ENCODE measurements at places on chromosomes 2 and 18.

GRCh38 chr2:26043862-26044696, 10.2 kb downstream of the RAB10 start:
- no peak for DNase-seq

GRCh38 chr2:120548627-120549608, 186.8 kb upstream of the GLI2 start:
- DNase-seq = no peak

GRCh38 chr2:69893684-69894551, at the start of gene SNRNP27:
Gene SNRNP27 (plus strand): TSS chr2:69893956. CDS start chr2:69893985, 29 bp downstream.
- no peak for DNase-seq

DNA sequence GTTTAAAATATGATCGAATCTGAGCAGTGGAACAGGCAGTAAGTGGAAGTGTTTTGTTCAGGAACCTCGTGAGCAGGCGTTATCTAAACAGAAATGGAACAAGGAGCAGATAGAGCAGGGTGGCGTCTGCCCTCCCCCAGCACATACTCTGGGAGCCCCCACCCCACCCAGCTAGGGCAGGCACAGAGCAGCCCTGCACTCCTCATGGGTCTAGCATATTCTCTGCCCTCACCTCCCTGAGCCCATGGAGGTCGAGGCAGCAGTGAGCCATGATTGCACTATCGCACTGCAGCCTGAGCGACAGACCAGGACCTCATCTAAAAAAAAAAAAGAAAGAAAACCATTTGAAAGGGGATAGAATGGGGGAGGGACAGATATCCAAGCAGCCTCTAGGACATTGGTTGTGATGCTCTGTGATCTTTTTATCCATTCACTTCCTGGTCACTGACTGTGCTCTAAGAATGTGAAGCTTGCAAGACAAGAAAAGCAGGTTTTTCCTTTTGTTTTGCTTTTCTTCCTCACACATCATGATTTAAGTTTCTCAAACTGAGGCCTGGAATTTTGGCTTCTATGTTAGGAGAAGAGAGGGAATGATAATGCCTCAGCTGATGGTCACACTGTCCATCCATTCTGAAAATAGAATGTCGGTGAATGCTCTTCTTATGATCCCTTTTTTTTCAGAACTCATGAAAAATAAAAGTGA, 3.1 kb downstream of the MLPH start:
- no peak for DNase-seq

DNA sequence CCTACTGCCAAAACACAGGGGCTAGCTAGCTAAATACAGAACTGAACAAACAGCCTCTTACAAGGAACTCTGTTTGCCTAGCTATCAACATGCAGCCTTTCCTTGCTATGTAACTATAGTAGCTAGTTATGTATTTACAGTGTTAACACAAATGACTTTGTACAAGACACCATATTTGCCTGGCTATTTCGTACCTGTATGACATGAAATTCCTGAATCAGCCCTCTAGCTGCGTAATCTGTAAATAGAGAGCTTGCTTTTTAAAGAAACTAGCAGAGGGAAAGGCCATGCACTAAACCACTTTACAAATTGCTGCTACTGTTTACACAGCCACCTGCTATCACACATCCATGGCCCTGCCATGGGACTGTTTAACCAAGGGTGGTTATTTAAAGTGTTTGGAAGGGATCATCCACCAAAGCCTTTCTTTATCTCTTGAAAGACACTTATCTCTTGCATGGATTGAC, 248.7 kb downstream of the TFCP2L1 start:
- peak; percentile 97 for DNase-seq

GRCh38 chr2:144084114-144084661, 435.7 kb downstream of the ZEB2 start:
- no peak for DNase-seq

GRCh38 chr2:111519071-111519470, 364.9 kb downstream of the ANAPC1 start:
- DNase-seq = no peak

DNA sequence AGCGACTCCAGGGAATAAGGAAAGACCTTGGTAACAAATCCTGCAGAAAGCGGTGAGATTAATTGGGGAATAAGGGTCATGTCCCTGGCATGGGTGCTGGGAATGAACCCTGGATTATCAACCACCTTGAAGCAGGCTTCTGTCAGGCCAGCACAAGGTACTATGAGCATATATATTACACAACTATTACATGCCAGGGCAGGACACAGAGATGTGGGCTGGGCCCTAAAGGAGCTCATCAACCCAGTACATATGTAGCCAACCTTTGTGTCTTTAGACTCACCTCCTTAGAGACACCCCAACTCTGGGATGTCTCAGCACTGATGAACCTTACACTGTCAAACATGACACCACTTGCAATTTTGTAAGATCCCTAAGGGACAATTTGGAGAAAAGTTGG, 3.4 kb downstream of the SFXN5 start:
- DNase-seq = no peak

DNA sequence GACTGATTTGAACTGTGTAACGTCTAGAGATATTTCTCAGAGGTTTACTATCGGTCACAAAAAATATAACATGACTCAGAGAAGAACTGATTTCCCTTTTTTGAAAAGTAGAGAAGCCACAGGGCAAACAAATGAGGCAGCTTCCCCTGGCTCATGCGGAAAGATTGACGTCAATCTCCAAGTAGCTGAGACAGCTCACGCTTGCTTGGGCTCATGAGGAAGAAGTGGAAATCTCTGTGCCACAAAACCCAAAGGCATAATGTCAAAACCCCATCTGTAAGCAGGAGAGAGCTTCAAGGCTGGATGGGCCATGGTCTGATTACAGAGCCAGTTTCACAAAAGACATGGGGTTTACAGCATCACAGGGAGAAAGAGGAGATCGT, 188.1 kb downstream of the ARL4C start:
- no peak for DNase-seq

DNA sequence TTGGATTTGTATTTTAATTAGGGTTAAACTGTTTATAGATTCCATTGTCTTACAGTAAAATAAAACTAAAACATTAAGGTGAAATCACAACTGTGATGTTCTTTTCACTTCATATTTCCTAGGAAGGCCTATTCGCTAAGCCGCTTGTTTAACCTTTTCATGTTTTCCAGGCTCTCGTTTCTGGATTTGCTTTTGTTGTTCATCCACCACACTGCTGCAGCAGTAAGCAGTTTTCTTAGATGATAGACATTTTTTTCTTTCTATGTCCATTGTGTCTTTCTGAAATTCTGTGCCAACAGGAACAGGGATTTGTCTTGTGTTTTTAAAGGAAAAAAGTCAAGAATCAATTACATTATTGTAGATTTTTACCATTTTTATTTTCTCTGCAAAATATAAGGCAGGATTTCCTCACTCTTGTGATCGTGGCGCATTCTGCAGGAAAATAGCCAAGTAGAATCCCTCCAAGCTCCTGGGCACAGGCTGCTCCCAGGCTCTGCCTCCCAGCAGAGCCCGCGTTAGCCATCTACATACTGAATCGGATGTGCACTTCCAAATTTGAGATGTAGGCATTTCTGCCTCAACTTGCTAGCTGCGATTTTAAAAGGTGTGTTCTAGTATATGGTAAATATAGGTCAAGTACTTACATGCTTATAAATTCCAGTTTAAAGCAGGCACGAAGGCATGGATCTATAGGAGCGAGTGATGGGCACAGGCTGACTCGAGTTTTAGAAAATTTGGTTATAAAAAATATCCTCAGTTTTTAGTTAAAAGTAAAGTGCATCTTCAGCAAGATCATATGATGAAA, 10.2 kb downstream of the TSHZ1 start:
- no peak for DNase-seq

DNA sequence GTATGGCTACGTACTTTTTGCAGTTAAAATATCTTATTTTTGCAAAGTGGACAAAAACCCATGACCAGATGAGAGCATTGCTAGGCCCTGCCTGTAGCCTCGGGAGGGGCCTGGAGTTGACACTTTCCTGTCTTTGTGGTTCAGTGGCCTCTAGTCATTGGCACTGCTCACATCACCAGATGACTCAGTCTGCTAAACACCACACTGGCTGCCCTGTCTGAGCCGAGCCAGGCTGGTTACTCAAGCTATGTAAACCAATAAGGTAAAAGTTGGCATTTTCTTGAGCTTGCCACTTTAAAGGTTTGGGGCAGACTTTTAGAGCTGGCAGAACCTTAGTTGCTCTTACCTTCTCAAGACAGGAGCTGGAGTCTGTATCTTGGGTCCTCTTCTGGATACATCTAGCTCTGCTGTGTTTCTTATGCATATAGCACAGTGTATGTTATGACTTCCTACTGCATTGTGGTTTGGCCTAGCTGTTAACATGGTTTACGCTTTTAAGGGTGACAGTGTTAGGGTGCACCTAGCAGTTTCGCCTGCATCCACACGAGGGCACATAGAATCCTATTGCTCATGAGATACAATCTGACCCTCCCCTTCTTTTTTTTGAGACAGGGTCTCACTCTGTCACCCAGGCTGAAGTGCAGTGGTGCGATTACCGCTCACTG, 76.4 kb downstream of the AP1S3 start:
- no peak for DNase-seq

Measured in NCI-H2081 treated with DMSO at 0.1 percent for 48 hours (cell line).